ENCODE measurements at places on chromosomes 4 and X. TPM values are rescaled to one million over a fixed set of nuclear protein-coding genes. Genes with fewer than 3 reads are reported as not detected.

Gene STK32B
- not detected for total RNA-seq

Gene NUP62CL
- total RNA-seq = 1.9 TPM

Gene SLC6A14
- not detected for total RNA-seq

Gene CD40LG
- total RNA-seq = 66.6 TPM

Gene RAB39B
- total RNA-seq = 7.6 TPM

Gene ODAM
- total RNA-seq = not detected

Gene DUX4
- total RNA-seq = not detected

Gene UGDH
- 17.1 TPM for total RNA-seq

Gene CENPVL1
- total RNA-seq = not detected

Gene HS3ST1
- not detected for total RNA-seq

Measured in activated naive CD4-positive, alpha-beta T cell treated with anti-CD3 and anti-CD28 coated beads, Interleukin-2, amount 10 ng/mL, durations not matched to agents 5 hours and 36 hours (primary cell).